Thymus (tissue), 14 donors: ENCODE measurements at places on chromosomes 16 and 17. TPM values are rescaled to one million over a fixed set of nuclear protein-coding genes. Genes with fewer than 3 reads are reported as not detected.

The OTOP2 gene
- total RNA-seq = 0.05 TPM

The CTF1 gene
- 0.38 TPM for total RNA-seq

The CNTD1 gene
- total RNA-seq = 0.09 TPM

The RNPS1 gene
- total RNA-seq = 87.2 TPM

The PSKH1 gene
- 8.8 TPM for total RNA-seq

The CSH2 gene
- 1.0 TPM for total RNA-seq

The SRL gene
- total RNA-seq = 1.4 TPM

The CHAD gene
- 0.05 TPM for total RNA-seq

The GP1BA gene
- 0.14 TPM for total RNA-seq

The MED1 gene
- 19.1 TPM for total RNA-seq

The PPL gene
- 3.7 TPM for total RNA-seq

The PLLP gene
- total RNA-seq = 1.2 TPM

The HEXIM2 gene
- 7.4 TPM for total RNA-seq

The CD300LG gene
- total RNA-seq = 0.71 TPM

The CIITA gene
- 16.7 TPM for total RNA-seq

The DNAH2 gene
- total RNA-seq = 0.14 TPM

The CLEC19A gene
- total RNA-seq = 0.05 TPM

The ANKFN1 gene
- total RNA-seq = 0.71 TPM

The HSD17B2 gene
- 0.19 TPM for total RNA-seq

The GLOD4 gene
- 56.4 TPM for total RNA-seq
